ENCODE measurements at places on chromosomes 3 and 15.

DNA sequence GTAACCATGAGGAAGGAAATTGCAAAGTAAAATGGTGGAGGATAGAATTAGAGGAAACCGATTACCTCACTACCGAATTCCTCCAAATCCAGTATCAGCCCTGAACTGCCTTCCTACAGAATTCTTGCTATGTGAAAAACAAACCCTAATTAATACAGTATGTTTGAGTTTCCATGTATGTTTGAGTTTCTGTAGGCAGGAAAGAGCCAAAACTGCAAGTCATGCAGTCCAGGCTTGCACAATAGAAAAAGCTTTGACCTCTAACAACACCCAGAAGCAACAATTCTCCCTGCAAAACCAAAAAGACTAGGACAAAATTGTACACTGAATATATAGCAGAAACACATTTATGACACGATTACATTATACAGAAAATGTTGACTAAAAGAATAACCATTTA lies 614.8 kb downstream of the DIPK2A start:
- DNase-seq: peak; percentile 40

DNA sequence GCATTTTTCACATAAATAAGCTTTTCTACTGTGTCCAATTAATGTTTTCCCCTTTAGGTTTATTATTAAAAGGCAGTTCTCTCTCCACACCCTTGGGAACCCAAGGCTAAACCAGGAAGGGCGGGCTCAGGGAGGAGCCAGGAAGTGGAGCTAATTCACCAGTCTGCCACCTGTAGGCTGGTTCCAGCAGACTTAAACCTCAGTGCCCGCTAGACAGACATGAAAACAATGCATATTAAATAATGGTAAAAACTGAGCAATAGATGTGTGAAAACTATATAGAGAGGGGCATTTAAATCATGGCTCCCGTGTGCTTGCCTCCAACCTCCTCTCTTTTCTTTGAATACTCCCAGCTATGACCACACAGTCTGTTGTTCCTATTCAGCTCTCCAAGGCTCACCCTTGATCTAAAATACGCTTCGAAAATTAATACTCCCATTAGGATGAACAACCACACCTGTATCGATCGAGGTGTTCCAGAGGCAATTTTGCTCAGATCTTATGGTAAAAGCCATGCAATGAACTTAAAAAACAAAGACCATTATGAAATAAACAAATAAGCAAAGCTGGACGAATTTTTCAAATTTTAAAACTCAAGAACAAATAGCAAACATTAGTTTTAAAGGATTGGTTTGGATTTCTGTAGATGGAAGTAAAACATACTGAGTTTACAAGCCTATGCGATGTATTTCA lies 253.3 kb downstream of the TJP1 start:
- DNase-seq: peak; percentile 15

GRCh38 chr3:69116162-69116561 lies 6.2 kb downstream of the LMOD3 start:
- DNase-seq: no peak

DNA sequence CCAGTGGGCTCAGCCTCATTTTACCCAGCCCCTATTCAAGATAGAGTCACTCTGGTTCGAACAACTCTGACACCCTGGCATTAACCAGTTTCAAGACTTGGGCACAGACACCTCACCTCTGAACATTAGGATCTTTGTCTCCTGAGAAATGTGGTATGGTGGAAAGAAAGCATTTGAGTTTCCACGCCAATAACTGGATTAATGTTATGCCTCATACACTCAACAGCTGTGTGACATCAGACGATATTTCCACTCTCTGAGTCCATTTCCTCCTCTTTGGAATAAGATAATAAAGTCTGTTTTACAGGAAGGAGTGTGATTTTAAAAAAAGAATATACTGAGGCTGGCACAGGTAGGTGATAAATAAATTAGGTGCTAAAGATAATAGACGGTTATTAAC lies 121.3 kb upstream of the CHL1 start:
- DNase-seq: peak; percentile 9

- DNase-seq: peak; percentile 76
These were observed at the start of gene NISCH for GRCh38 chr3:52455283-52456168. Gene NISCH, plus strand, starts transcription at chr3:52455604. Its CDS starts 38 bp downstream, at chr3:52455642.

GRCh38 chr15:49742381-49742780 lies 121.5 kb downstream of the DTWD1 start:
- no peak for DNase-seq

- no peak for DNase-seq
These were observed 66.4 kb upstream of the RPL32 start for GRCh38 chr3:12907729-12908128.

GRCh38 chr3:36895496-36896409 lies 49.1 kb downstream of the TRANK1 start:
- no peak for DNase-seq

GRCh38 chr3:42581400-42581708 lies 413 bp downstream of the SEC22C start:
- no peak for DNase-seq

DNA sequence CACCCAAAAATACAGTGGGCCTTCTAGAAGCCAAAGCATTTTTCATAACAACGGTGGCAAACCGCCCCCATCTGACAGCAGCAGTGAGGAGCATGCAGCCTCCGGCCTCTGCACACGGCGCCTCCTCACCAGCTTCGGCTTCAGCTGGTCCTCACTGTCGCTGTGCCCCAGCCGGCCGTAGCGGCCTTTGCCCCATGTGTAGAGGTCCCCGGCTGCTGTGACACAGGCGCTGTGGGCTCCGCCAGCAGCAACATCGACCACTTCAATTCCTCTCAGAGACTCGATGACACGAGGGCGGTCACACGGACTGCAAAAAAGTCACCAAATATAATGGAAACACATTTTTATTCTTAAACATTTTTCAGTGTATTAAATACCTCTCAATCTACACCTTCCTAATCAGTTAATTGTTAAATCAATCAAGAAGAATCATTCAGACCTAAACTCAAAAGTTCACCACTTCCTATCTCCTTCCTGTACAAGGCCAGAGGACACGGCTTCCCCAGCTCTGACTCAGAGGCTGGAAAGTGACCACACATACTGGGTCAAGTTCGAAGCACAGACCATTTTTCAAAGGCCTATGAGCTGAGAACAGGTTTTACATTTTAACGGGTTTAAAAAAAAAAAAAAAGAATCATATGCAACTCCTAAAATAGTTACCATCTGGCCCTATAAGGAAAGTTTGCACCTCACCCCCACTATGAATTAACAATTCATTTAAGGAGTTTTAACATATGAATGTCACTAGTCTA lies 33.6 kb upstream of the OCA2 start:
- peak; percentile 65 for DNase-seq

GRCh38 chr3:22582266-22582665 lies 620.9 kb upstream of the UBE2E2 start:
- DNase-seq: no peak

GRCh38 chr15:32033186-32033890 lies 3.0 kb downstream of the CHRNA7 start:
- DNase-seq: no peak

DNA sequence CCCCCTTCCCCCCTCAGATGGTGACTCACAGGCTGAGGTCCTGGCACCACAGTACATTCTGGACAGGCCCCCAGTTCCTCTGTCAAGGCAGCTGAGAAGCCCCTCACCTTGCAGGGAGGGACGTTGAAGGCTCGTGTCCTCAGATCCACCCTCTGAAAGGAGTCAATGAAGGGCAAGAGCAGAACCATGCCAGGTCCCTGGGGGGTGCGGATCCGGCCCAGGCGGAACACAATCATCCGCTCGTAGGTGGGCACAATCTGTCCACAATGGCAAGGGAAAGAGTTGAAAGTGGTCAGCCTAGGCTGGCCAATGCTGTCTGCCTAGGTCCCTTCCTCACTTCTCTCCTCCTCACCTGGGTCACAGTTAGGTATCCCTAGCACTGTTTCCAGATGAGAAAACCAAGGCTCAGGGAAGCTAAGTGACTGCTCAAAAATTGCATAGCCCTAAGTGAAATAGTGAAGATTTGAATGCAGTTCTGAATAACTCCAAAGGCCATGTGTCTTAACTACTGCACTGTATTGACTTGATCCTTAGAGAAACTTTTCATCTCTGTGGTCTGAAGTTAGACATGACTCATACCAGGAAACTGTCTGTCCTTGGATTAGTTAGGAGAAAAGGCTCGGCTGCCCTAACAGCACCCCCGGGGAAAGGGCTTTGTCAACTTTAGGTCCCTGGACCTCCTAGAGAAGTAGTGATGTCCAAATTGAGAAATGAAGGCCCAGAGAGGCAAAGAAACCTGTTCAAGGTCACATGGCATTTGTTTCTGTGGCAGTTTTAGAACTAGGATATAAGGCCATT lies 2.9 kb downstream of the STOML1 start:
- DNase-seq: peak; percentile 79

DNA sequence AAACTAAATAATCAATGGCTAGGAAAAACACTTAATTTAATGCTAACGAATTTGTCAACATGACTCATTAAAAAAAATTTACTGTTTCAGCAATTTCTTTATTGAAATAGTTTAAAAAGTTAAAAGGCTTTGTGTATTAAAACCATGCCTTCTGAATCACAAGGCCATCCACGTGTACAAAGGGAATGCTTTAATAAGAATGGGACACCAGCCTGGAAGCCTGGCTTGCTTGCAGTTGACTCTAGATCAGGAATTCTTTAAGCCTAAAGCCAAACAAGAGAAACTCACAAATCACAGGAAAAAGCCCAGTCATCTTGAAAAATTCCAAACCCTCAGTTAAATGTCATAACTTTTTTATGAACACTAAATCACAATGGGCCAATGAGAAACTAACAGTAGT lies 137.6 kb downstream of the PEAK1 start:
- DNase-seq: peak; percentile 56

GRCh38 chr3:195087328-195087727 lies 183.6 kb downstream of the XXYLT1 start:
- DNase-seq: no peak

DNA sequence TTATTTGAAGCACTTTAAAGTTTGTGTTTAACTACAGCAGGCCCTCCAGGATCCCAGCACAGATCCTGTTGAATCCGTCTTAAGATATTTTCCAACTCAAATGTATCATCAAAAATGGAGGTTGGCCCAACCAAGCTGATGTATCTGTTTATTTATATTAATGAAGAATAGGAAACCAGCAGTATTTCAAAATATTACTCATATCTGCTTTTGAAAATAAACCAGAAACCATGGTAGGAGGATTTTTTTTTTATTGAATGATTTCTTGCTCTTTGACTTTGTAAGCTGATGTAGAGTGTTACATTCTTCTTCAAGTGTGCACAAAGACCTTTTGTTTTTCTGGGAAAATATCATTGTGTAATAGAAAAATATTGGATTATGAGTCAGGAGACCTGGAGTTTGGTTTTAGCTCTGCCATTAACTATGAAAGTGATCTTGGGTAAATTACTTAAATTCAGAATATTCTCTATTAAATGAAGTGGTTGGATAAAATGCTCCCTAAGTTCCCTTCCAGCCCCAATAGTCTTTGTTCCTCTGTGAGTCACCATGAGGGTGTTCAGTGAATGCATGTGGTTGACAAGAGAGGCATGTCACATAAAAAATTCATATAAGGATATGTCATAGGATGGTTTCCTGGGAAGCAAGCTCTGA lies 221.3 kb upstream of the GAP43 start:
- DNase-seq: peak; percentile 87

DNA sequence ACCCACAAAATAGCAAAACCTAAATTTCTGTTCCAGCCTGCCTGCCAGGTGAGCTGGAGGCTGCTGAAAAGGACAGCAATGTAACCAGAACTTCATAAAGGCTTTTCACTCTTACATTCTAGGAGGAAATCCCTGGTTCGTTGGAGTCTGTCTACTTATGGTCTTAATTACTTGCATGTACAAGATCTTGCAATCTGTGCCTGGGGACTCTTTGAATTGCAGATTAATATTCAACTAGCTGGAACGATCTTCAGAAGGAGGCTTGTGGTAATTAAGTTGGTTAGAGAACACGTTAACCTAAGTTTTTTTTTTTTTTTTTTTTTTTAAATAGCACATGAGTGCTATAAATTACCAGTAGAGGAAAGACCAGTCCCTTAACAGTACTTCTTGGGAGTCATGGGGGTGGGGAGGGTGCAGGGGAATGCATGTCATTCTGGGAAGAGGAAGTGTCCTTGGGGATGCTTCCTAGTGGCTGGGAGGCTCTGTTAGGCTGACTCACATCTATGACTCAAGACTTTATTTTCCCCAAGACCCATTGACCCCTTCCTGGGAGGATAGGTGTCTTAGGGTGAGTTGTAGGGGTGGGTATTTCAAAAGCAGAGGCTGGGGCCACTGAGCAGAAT lies 139.8 kb downstream of the RAB11A start:
- DNase-seq: peak; percentile 15

DNA sequence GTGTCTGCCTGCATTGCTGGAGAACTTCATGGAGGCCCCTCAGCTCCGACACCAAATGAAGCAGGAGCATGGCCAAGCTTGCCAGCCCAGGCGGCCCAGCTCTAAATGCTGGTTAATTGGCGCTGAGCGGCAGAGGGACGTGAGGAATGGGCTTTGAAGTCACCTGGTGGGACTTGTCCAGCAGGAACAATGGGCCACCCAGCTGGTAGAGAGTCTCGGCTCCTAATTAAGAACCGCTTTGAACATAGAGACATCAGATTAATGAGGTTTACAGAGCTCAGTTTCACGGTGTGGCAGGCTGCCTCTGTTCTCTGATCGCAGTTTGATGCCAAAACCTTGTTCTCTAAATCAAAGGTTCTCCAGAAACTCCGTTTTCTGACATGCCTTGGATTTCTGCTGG lies 77.5 kb upstream of the LINGO1 start:
- no peak for DNase-seq

GRCh38 chr15:67082007-67082536 lies 16.7 kb downstream of the SMAD3 start:
- no peak for DNase-seq

- DNase-seq: no peak
These were observed 755.5 kb upstream of the SEMA6D start for GRCh38 chr15:46961795-46962194.

- DNase-seq: no peak
These were observed 230.5 kb upstream of the AGTR1 start for GRCh38 chr3:148466980-148467740.

GRCh38 chr3:15973414-15973813 lies 175.6 kb upstream of the ANKRD28 start:
- DNase-seq: no peak

DNA sequence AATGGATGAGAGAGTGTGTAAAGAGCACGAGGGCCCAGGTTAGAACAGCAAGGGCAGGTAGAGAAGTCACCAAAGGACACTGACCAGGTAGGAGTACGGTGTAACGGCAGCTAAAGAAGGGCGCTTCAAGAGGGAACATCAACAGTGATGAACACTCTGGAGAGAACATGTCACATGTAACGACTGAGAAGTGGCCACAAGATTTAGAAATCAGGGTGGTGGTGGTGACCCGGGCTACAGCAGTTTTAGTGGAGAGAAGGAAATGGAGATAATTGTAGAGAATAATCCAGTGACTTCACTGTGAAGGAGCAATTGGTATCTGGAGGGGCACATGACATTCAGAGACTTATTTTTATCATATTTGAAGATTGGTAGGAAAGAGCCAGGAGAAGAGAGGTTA lies 1.2 kb upstream of the C15orf40 start:
- DNase-seq: no peak

GRCh38 chr3:171755015-171755589 lies 55.2 kb downstream of the PLD1 start:
- DNase-seq: no peak

Measured in cardiac fibroblast (primary cell).